M059J (cell line): ENCODE measurements at places on chromosomes 2 and 18. TPM values are rescaled to one million over a fixed set of nuclear protein-coding genes. Genes with fewer than 3 reads are reported as not detected.
A peak's percentile ranks its signal among the peaks of the same experiment; 100 is the strongest.

LBX2 gene
- total RNA-seq: 0.10 and 1.6 TPM in 2 replicates

- no peak for DNase-seq
These were observed 9.7 kb downstream of the ZBTB7C start for GRCh38 chr18:48399303-48400075.

DNA sequence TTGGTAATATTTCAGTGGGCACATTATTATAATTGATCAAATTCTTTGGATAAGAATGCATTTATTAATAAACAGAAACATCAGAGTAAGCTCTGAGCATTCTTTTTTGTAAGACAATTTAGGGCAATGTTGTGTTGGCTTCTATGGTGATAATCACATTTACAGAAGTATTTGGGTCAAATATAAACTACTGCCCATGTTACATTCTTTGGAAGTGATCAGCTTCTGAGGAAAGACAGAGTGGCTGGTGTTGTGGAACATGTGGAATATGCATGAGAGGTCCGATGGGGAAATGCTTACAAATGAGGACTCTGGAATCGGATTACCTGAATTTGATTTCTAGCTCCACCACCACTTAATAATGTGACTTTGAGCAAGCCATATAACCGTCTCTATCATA, 19.4 kb downstream of the SERPINB13 start:
- DNase-seq: peak; percentile 27

CD8B gene
- total RNA-seq: not detected in 2 replicates

- peak; percentile 61 for DNase-seq
These were observed 739.1 kb upstream of the ZEB2 start for GRCh38 chr2:145258903-145259579.

DNA sequence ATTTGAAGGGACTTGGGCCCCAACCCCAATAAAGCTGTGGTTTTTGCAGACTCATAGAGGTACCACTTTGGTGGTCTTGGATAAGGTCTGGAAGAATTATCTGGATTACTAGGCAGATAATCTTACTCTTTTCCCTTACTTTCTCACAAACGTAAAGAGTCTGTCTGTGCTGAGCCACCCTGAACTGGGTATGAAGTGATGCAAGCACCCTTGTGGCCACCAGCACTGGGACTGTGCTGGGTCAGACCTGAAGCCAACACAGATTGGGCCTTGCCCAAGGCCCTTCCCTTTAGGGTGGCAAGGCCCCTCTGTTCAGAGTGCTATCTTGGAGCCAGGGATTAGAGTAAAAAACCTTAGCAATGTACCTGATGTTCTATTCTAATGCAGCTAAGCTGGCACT, 827.0 kb upstream of the RAB6C start:
- no peak for DNase-seq
